ENCODE measurements at places on chromosomes 11 and 22.

DNA sequence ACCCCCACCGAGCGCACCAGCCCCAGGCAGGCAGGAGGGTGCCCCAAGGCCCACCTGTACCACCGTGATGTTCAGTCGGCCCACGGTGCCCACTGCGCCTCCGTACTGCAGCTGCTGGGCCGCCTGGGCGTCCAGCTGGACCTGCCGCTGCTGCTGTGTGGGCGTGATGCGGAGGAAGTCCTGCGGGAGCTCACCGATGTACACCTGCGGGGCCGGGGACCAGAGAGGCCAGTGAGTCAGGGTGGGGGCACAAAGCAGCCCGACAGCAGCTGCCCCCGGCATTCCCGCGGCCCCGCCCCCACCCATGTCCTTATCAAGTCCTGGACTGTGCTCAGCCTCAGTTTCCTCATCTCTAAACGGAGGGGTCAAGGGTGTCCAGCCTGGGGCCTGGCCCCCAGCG is 13.8 kb downstream of the TOLLIP start:
- no peak for DNase-seq

- DNase-seq = no peak
Observed at GRCh38 chr22:36425977-36426523, 38.3 kb upstream of the MYH9 start.

GRCh38 chr11:127071606-127072005 is 71.0 kb upstream of the KIRREL3 start:
- DNase-seq = no peak

- no peak for DNase-seq
Observed at GRCh38 chr11:1568441-1568911, 3.6 kb downstream of the DUSP8 start.

GRCh38 chr11:65572356-65573051 is at the start of gene FAM89B:
Gene FAM89B (plus strand): TSS chr11:65572538. CDS start chr11:65572670, 132 bp downstream.
- no peak for DNase-seq

DNA sequence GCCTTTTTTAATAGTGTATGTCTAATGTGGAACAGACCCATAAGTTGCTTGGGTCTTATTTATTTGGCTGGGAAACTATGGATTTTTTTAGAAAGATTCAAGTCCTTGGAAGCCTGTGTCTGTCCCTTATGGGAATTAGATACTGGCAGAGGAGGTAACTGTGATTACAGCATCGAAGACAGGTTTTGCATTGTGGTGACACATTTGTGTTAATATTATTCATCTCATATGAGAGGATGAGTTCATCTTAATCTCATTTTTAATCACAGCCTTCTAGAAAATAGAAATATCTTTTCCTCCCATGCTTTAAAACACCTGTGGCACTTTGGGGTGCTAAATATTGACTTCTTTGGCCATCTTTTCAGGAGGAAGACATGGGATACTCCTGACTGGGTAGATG is 9.2 kb downstream of the TAB1 start:
- DNase-seq = no peak

- no peak for DNase-seq
Observed at GRCh38 chr11:115201111-115201792, 303.0 kb downstream of the CADM1 start.

- DNase-seq = no peak
Observed at GRCh38 chr11:129720994-129721393, 94.7 kb upstream of the TMEM45B start.

DNA sequence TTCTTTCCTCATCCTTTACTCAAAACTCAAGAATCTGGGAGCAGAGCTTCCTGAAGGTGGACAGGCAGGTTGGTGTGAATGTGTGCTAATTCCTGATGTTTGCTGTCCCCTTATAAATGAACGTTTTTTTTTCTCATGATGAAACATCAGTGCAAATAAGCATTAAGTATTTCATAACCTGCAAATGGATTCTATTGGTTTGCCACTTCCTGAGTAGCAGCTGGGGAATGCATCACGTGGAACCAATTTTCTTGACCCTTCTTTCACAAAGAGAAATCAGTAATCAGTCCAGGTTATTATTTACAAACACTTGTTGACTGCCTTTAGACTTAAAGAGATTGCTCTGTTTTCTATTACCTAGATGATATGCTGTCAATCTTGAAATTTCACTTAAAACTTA is 40.1 kb upstream of the SCN3B start:
- DNase-seq = no peak

DNA sequence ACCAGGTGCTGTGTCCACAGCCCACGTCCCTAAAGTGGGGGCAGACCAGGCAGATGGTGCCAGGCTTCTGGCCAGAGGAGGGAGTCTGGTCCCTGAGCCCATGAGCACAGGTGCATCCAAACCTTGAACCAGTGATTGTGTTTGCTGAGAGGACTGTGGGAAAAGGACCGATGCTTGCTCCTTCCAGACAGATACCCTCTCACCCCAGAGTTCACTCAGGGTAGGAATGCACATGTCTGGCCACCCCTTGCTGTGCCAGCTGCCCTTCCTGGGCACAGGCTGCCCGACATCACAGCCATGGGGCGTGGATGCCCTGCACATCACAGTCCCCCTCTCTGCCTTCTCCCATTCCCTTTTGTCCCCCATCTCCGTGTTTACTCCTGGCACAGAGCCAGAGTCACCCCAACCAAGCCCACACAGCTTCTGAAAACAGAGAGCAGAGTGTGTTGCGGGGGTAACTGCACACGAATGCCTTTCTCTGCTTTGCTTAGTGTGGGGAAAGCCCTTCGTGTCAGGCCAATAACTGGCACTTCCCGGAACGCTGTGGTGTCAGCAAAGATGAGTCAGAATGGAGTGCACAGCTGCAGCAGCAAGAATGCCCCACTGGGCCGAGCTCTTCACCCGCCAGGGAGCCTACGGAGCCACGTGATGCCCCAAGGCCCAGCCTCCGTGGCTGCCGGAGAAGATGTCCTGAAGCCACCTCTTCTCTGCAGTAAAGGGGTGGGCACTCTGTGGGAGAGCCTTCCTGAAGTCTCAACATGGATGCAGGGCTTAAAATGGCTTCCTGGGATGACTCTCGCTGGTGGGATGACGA is 7.6 kb downstream of the CARS1 start:
- peak; percentile 76 for DNase-seq

- DNase-seq = no peak
Observed at GRCh38 chr22:31947296-31947695, 3.0 kb downstream of the YWHAH start.

GRCh38 chr11:101717619-101718018 is 133.8 kb upstream of the TRPC6 start:
- no peak for DNase-seq

- no peak for DNase-seq
Observed at GRCh38 chr11:2592559-2593392, 107.0 kb downstream of the KCNQ1OT1 start.

GRCh38 chr11:131898949-131899348 is 528.5 kb downstream of the NTM start:
- DNase-seq = no peak

- no peak for DNase-seq
Observed at GRCh38 chr22:39893526-39893925, at the start of gene ENTHD1. Gene ENTHD1 (minus strand): TSS chr22:39893760. CDS start chr22:39887748, 6,012 bp downstream.

GRCh38 chr22:17086788-17087497 is 2.1 kb downstream of the IL17RA start:
- no peak for DNase-seq

DNA sequence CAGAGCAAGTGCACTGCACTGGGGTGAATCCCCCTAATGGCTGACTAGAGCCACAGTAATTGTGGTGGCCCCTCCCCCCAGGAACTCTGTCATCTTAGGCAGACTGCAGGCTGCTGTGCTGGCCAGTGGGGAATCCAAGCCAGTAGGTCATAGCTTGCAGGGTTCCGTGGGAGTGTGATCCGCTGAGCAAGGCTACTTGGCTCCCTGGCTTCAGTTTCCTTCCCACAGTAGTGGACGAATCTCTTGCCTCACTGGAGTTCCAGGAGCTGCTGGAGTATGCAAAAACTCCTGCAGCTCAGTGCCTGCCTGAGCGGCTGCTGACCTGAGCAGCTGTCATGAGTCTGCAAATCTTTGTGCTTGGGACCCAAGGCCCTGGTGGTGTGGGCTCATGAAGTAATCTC is 13.2 kb downstream of the OOSP3 start:
- DNase-seq = no peak

- DNase-seq = no peak
Observed at GRCh38 chr11:46675288-46675851, 25.0 kb downstream of the ARHGAP1 start.

DNA sequence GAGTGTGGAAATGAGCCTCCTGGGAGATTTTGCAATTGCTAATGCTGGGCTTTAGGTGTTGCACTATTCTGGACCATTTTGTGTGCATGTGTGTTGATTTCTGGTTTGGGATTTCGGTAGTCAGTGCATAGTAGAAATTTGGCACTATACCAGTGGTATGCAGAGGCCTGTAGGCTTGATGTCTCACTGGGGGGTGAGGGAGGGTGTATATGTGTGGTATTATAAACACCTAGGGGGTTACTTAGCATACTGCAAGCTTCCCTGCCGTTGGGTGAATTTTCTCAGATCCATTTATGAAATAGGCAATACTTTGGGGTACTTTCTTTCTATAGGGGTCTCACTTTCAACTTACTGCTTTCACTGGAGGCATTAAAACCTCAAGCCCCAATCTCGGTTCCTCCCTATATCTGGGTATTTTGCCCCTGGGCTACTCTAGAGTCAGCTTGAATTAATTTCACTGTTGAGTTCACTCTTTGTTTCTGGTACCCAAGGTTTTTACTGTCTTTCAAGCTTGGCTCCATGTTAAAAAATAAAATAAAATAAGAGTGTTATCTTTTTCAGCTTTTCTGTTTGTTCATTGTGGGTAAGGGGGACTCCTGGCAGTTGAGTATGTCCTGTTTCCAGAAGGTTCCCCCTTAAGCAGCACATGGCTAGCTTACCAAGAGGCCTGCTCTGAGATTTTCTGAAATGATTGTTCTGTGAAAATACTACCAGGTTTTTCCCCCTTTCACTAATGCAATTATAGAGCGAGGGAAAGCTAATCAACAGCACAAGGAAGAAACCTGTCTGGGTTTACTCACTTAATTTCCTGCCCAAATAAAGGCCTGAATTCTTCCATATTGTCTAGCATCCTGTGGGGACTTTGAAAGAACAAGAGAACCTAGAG is 45.8 kb downstream of the PPFIBP2 start:
- no peak for DNase-seq

DNA sequence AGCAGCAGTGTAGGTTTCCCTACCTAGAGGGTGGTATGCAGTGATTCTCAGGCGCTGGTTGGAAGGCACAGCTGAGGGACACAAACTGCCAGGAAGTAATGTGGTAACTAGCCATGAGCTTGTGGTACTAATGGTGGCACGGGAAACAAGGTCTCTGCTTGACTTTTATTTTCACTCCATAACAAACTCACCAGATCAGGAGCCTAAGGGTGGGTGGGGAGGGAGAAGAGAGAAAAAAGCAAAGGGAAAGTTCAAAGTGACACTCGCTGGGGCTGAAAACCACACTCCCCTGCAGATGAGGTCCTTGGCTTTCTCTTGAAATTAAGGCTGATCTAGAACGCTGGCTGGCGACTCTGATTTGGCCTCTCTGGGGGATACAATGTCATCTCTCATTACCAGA is 22.0 kb downstream of the TRAF6 start:
- DNase-seq = no peak

DNA sequence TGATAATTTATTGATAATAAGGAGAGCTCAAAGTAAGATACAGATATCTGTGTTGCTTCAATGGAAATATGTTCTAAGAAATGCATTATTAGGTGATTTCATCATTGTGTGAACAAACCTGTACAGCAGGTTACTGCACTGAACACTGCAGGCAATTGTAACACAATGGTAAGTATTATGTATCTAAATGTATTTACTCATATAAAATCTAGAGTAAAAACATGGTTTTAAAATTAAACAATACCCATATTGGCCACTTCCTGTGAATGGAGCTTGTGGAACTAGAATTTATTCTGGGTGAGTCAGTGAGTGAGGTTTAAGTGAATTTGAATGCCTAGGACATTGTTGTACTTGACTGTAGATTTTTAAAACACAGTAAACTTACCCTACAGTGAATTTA is 722.9 kb upstream of the RAG2 start:
- DNase-seq = no peak

DNA sequence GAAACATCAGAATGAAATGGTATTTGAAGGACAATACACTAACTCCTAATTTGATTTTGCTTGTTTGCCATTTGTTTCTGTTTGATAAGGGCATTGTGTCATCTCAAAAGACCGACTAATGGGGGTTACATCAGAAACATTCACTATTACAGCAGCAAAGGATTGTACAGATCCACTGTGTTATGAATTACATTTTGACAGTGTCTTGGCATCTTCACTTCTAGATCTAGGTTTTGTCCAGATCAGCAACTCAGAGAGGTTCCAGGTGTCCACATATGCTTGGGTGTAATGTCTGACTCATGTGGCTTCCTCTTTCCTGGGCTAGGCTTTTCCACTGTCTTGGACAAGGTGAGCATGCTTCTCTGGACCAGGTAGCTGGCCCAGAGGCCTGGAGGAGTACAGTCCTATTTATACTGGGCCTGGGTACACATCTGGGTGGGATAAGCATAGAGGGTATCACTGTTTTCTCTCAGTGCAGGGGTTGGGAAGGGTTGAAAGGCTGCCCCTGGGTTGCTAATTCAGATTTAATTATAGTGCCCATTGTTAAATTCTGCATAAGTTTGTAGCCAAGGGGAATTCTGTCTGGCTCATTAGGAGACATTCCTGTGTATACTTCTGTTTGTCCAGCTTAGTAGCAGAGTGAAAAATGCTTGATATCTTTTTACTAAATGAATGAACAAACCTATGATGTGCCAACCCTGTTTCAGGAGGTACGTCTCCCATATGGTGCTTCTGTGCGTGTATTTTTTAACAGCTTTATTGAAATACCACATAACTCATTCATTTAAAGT is 23.8 kb downstream of the DDI1 start:
- no peak for DNase-seq

GRCh38 chr22:30979932-30980331 is 10.9 kb downstream of the TUG1 start:
- DNase-seq = no peak
